ENCODE measurements at places on chromosomes 11 and 22.
A peak's percentile ranks its signal among the peaks of the same experiment; 100 is the strongest.

DNA sequence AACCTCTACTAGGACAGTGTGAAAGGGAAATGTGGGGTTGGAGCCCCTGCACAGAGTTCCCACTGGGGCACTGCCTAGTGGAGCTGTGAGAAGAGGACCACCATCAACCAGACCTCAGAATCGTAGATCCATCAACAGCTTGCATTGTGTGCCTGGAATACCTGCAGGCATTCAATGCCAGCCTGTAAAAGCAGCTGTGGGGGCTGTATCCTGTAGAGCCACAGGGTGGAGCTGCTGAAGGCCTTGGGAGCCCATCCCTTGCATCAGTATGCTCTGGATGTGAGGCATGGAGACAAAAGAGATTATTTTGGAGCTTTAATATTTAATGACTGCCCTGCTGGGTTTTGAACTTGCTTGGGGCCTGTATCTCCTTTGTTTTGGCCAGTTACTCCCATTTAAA lies 46.3 kb downstream of the PGR start:
- DNase-seq = no peak

GRCh38 chr11:61963282-61964057 lies 4.0 kb downstream of the FTH1 start:
- no peak for DNase-seq

GRCh38 chr11:42720716-42721563 lies 590.9 kb upstream of the API5 start:
- no peak for DNase-seq

DNA sequence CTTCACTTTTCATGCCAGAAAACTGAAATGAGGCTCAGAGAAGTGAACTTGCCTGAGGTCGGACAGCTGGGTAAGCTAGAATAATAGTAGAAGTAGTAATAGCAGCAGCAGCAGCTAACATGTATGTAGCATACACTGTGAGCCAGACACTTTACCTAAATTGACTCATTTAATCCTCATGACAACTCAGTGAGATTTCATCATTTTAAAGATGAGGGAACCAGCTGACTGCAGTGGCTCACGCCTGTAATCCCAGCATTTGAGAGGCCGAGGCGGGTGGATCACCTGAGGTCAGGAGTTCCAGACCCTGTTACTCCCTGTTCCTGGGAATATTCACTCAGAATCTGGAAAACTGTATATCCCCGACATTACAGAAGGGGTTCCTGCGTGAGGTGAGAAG lies 154.5 kb downstream of the DBX1 start:
- no peak for DNase-seq

- no peak for DNase-seq
These were observed 20.9 kb downstream of the EXT2 start for GRCh38 chr11:44116234-44116830.

DNA sequence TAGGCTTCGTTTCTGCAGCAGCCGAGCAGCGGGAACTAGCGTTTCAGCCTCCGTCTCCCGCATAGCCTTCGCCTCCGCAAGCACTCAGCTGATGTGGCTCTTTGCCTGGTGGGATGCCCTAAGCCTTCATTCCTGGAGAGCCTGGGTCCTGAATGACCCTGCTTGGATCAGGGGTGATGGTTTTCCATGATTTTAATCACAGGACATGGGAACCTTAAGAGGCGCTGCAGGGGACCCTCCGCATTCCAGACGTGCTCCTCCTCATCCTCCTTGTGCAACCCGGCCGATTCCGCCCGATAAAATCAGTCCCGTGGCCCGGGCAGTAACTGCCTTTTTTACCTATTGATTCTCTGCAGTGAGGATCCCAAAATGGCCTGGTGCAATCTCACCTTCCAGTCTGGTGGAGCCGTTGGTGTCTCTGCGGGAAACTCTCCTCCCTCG lies 8.2 kb downstream of the C11orf21 start:
- DNase-seq = no peak

- DNase-seq = no peak
These were observed 1.2 kb downstream of the CAPRIN1 start for GRCh38 chr11:34052608-34053160.

DNA sequence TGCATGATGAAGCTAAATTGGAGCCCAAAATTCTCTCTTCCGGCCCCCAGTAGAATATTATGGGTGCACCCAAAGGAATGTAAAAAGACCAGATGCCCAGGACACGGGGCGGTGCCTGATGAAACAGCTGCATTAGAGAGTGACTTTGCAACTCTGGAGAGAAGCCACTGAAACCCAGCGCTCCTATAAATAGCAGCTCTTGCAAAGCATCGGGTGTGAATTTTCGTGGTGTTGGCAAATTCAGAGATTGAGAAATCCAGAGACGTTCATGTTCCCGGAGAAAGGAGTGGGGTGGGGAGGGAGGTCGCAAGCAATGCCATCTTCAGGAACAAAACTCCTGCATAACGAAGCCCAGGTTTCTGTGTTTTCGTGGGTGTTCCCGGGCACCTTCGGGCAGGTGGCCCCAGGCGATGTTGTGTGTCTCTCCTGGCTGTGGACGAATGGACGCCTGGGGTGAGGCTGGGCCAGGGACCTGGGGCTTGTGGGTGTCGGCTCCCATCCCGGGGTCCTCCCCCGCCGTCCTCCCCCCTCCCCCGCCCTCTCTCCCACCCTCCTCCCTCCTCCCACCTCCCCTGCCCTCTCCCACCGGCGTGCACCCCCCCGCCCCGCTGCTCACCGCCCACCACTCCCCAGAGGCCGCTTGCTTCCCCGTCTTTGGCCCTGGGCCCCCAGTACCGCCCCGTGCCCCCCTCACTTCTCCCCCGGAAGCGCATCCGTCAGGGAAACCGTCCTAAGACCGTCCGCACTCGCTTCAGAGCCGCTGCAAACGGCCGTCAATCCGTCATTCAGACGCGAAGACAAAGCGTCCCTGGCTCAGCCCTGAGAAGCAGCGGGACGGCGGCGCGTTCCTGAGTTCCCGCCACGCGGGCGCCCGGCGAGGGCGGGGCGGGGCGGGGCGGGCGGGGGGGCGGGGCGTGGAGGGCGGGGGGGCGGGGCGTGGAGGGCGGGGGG lies 26.7 kb upstream of the TOLLIP start:
- peak; percentile 57 for DNase-seq

DNA sequence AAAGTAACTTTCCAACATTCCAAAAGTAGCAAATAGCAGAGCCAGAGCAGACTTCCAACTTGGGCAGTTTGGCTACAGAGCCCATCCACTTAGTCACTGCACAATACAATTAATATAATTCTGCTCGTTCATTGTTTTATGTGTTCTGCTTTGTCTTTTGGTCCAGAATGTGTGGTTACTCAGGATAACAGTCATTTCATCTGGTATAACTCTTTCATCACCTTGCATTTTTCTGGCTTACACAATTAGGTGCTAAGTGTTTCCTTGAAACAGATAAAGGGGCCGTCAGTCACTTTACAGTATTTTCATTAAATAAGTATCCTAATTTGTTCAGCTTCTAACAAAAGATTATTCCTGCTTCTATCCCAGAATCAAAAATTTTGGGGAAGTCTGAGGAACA lies 87.2 kb downstream of the LARGE2 start:
- DNase-seq = no peak

- peak; percentile 28 for DNase-seq
These were observed 26.3 kb downstream of the STK33 start for GRCh38 chr11:8567602-8568198.

- DNase-seq = no peak
These were observed 9.7 kb downstream of the KDELR3 start for GRCh38 chr22:38477585-38477984.

GRCh38 chr11:97157221-97157740 lies 767.5 kb downstream of the JRKL start:
- DNase-seq = no peak

DNA sequence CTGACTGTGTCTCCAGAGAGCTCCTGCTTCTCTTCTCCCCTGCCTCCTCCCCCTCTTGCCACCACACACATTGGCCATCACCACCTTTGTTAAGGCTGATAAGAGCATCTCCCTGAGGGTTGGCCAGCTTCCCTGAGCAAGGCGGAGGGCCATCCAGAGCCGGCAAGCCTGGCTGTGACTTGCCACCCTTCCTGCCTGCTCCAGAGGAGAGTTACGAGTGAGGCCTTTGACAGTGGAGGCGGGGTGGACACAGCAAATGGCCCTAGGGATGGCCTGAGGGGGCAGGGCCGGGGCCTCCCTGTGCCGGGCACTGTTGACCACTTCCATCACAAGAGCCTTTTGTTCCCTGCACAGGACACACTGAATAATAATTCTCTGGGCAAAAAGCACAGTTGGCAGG lies 5.4 kb downstream of the FREY1 start:
- DNase-seq = no peak

GRCh38 chr11:84518631-84519183 lies 1108.4 kb downstream of the DLG2 start:
- no peak for DNase-seq

- DNase-seq = peak; percentile 42
These were observed at the start of gene ZBTB16 for GRCh38 chr11:114059278-114059983. Gene ZBTB16, plus strand, starts transcription at chr11:114059711. Its CDS starts 3,590 bp downstream, at chr11:114063301.

DNA sequence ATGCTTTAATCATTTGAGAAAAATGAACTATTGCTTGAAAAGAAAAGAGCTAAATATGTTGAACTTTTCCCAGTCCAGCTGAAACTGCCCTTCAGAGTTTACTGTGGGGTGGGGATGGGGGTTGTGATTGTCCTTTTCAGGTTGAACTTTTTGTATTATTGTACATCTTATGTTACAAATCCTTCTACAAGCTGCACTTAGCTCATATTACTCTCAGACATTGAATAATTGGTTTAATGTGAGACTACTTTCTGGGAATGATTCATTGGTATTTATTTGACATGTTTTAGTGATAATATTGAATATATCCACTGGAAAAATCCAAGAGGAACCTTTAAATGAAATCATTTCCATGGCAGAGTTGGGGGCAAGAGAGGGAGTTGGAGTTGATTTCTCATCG lies 84.9 kb downstream of the ATXN10 start:
- no peak for DNase-seq

GRCh38 chr11:45766469-45766868 lies 38.5 kb upstream of the SLC35C1 start:
- DNase-seq = no peak

- DNase-seq = no peak
These were observed 11.4 kb downstream of the ARAP1 start for GRCh38 chr11:72740562-72741428.

GRCh38 chr11:18011633-18012032 lies 1.2 kb downstream of the SERGEF start:
- no peak for DNase-seq

- no peak for DNase-seq
These were observed 62.8 kb downstream of the AMOTL1 start for GRCh38 chr11:94830722-94831510.

DNA sequence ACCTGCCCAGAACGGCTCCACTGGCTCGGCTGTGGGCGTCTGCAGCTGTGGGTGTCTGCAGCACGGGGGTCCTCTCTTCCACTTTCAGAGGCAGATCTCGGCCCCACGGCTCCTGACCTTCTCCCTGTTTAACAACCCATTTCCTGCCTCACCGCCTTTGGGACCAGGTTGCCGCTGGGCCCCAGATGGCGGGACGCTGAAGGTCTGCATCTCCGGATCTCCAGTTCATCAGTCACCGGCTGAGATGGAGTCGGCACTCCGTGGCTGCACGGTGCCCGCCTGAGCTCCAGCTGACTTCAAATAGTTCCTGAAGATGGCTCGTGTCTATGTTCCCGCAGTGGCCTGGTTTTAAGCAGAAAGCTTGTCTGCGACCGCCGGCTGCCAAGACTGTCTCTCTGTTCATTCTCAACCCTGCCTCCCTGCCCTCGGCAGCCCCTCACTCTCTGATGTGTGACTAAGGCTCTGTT lies 475.9 kb downstream of the BRD1 start:
- no peak for DNase-seq

DNA sequence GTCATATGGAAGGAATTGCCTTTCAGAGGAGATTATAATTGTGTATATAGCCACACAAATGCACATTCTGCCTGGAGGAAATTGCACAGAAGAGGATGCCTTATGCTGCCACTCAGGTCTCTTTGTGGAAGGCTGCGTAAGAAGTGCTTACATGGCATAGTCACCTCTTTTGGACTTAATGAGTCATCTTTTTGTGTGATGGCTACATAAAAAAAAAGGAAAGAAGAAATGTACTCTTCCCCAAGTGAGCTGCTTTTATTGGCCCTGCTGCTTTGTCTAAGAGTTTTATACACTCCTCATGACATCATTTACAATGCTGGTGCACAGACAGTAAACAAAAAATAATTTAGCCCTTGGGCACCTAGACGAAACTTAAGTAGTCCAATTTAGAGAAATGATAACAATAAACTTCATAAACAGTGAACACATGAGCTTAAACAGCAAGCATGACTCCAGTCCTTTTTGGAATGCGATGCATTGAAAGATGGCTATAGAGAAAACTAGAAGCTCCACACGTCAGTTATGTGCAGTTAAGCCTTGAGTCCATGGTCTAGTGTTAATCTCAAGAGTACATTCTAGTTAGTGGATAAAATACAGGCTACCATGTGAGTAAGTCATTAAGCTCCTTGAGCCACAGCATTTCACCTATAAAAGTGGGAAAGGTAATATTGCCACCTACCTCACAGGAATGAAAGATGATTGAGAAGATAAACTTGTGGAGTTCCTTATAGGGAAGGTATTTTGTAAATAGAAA lies 12.0 kb downstream of the CSTPP1 start:
- DNase-seq = no peak

DNA sequence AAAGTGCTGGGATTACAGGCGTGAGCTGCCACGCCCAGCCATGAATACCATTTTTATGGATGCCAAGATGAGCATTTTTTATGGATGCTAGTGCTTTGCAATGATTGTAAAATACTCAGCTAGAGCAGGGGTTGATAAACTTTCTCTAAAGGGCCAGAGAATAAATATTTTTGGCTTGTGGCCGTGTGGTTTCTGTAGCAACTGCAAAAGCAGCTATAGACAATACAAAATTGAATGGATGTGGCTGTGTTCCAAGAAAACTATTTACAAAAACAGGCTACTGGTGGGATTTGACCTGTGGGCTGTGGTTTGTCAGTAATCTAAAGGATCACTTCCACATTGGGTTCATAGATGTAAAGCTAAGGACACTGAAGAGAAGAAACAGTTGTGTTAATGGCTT lies 56.0 kb downstream of the COMMD9 start:
- DNase-seq = no peak

DNA sequence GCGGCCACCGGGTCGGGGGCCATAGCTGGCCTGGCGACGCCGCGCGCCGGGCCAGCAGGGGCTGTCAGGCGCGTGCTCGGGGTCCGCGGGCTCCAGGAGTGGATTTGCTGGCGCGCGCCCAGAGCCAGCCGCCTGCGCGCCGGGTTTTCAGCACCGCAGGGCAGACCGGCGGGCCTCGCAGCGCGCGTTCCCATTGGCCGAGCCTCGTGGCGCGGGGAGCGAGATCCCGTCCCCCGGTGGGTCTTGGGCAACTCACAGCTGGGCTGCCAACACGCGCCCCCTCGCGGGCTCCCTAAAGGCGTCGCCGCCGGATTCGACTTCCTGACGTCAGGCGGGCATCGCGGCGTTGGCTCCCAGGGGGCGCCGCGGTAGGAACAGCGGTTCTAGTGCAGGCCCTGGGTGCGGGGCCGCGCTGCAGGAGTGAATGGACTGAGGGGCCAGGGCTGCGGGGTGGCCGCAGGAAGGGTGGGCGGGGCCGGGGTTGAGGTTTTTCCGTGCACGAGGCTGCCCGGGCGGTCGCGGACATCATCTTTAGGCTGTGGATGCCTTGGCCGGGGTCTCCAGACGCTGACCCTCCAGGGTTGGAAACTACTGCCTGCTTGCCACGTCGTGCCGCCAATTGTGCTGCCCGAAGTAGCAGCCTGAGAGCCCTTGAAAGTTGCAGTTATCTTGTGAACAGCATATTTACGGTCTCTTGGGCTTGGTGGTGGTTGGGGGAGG lies at the start of gene FADS1:
TSS of gene FADS1 (minus strand) at position 268 of the 720 bp plus-strand sequence. CDS start at position 194, 74 bp downstream.
- DNase-seq = peak; percentile 90

Data from GM13977 (cell line).